ENCODE measurements at places on chromosomes 6 and 20.

DNA sequence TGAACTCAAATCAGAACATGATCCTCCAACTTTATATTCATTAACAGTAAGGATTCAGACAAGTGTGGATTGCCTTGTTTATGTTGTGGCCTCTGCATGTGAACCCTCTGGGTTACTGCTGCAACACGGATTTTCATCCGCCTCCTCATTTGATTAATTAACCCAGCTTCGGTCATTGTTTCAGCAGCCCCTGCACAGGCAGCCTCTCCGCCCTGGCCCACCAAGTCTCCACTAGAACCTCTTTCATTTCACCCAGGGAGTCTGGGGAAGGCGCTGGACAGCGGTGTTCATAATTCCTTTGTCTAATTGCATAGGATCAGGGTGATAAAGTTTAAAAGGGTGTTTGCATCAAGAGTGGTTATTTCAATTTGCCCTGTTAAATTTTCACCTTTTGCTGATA lies 15.7 kb downstream of the NKX2-2 start:
- DNase-seq: no peak

GRCh38 chr6:158500016-158500735 lies 59.7 kb upstream of the TMEM181 start:
- no peak for DNase-seq

GRCh38 chr6:7232351-7232750 lies 80.6 kb downstream of the SSR1 start:
- no peak for DNase-seq

DNA sequence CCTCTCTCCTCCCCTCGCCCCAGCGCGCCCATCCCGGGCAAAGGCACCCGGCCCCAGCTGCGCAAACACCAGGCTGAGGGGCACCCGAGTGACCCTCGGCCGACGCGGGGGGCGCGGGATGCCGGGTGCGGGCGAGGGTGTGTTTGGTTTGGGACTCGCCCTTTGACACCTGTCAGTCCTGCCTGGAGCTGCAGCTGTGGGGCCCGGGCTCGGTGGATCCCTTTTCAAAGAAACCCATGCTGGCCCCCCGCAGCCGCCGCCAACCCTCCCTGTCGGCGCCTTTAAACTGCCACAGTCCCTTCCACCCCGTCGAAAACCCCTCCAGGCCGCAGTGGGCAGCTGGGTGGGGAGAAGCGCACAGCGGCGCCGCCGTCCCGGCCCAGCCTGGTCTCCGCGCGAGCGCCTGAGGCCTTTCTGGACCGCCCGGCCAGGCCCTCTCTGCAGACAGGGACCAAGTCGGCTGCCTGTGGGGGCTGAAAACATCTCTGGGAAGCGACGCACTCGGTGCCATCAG lies 5.5 kb downstream of the FOXQ1 start:
- DNase-seq: no peak

- no peak for DNase-seq
Measured at GRCh38 chr20:53859684-53860083, 210.7 kb downstream of the BCAS1 start.

- DNase-seq: no peak
Measured at GRCh38 chr6:163750431-163751031, 336.0 kb downstream of the QKI start.

GRCh38 chr20:55615818-55616217 lies 389.5 kb downstream of the CBLN4 start:
- no peak for DNase-seq

GRCh38 chr6:84156306-84156705 lies 71.1 kb downstream of the CEP162 start:
- DNase-seq: no peak

- no peak for DNase-seq
Measured at GRCh38 chr6:127821431-127821830, 79.4 kb downstream of the THEMIS start.

DNA sequence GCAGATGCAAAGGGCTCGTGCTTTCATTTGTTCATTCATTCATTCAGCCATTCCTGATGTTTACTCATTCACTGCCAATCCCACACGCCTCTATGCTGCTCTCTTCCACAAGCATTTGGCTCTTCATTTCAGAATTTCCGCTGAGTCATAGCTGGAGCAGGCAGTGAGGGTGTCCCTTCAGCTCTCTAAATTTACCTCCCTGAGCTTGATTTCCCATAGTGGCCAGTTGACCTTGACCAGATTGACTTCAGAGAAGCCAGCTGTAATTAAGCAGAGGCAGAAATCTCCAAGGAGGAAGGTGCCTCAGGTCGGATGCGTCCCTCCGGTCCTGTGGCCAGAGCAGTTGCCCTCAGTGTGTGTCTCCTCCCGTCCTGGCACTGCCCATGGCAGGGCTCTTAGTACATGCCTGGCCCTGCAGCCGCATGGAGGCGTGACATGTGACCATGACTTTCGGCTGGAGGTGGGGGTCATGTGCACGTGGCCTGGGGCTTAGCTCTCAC lies 267.2 kb upstream of the ECI2 start:
- no peak for DNase-seq

- DNase-seq: no peak
Measured at GRCh38 chr6:109373331-109373730, 8.9 kb downstream of the CD164 start.

GRCh38 chr20:60632391-60633262 lies 619.4 kb upstream of the CDH4 start:
- no peak for DNase-seq
